ENCODE measurements at places on chromosomes 12 and 14.

GRCh38 chr14:81200054-81200453 lies 20.7 kb downstream of the GTF2A1 start:
- DNase-seq, result no peak

DNA sequence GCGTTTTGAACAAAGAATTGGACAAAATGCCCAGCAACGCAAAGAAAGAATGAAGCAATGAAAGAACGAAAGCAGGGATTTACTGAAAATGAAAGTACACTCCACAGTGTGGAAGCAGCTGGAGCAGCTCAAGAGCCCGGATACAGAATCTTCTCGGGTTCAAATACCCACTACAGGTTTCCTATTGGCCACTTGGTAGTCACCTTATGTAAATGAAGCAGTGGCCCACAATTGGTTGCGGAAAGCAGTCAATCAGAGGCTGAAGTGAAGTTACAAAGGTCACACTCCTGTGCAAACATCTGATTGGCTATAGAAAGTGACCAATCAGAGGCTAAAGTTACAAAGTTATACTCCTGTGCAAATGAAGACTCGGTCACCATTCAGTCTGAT lies 15.0 kb upstream of the PPP1R13B start:
- DNase-seq, result no peak

DNA sequence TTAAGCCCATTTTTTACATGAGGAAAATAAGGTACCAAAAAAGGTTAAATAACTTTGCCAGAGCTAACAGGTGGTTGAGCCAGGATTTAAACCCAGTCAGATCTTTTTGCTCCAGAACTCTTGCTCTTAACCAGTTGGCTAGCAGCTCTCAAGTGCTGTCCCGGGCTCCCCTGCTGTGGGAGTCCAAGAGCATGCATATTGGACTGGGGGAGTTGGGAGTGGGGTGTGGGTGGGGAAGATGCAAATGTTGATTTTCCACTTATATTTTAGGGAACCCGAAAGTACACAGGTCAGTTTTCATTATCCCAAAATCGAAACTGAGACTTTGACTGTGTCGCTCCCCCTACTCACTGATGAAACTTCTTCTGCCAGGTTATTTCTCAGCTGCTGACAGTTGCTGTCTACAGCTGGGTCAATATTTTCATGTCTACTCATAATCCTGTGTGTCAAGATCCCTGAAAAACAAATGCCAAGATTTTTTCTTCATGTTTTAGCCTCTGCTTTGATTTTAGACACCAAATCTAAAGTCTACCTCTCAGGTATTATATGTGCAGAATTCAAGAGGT lies 172.3 kb upstream of the TMPO start:
- DNase-seq, result no peak

GRCh38 chr14:44989497-44990440 lies 27.8 kb downstream of the TOGARAM1 start:
- peak; percentile 13 for DNase-seq

DNA sequence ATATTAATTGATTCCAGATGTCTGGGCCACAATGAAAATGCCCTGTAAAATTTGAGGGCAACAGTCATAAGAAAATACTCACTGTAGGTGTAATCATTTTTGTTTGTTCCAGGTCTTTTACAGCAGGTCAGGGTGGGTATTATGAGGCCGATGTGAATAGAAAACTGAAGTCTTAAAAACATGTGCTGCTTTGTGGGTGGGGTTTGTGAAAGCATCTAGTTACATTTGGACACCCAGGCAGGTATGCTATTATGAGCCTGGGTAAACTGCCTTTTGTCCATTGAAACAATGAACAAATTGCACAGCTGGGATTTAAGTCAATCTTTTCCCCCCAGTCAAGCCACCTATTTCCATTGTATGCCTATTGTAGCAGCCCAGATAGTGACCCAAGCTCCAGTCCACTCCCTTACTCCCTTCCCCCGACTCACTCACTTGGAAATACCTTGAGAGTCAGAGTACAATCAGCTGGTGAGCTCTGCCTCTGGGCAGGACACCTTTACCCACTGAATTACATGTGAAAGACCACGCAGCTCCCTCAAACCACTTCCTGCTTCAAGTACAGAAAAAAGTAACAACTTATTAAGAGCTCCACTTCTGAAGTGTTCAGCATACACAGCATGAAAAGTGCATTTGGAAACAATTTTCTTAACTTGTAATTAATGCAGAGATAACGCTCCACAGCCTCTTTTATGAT lies 1.8 kb downstream of the IGF1 start:
- DNase-seq, result no peak

GRCh38 chr12:93415723-93416464 lies 25.9 kb downstream of the UBE2N start:
- no peak for DNase-seq

GRCh38 chr14:61524211-61524806 lies 171.0 kb upstream of the HIF1A start:
- DNase-seq, result no peak

GRCh38 chr14:34872822-34873588 lies 2.2 kb downstream of the BAZ1A start:
- DNase-seq, result no peak

DNA sequence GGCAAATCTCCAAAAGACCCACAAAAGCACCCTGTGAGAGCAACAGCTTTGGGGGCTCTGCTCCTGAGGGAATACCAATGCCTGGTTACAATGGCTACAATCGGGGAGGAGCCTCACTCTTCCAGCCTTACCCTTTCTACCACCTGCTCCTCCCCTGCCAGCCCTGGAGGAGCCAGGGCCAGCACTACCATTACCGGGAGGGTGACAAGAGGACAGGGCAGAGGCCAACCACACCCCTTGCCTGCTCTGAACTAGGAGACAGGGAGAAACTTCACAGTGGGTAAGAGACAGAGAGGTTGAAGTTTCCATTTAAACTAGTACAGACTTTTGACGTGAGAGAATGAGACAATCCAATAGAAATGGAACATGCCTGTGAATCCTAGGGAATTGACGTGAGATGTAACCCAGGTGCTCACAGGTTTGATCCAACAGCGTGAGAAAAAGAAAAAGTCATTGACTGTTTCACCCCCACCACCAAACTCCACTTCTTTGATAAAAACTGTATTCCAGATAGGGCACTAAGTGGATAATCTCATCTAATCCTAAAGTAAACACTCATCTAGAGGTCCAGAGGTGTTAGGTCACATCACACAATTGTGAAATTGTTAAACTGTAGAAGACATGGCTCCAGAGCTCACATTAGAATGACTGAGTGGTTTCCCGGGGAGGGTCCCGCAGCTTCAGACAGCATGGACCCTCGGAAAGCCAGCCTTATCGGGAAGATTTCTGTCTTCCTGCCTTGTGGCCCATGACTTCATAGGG lies 8.4 kb upstream of the TC2N start:
- DNase-seq, result no peak

DNA sequence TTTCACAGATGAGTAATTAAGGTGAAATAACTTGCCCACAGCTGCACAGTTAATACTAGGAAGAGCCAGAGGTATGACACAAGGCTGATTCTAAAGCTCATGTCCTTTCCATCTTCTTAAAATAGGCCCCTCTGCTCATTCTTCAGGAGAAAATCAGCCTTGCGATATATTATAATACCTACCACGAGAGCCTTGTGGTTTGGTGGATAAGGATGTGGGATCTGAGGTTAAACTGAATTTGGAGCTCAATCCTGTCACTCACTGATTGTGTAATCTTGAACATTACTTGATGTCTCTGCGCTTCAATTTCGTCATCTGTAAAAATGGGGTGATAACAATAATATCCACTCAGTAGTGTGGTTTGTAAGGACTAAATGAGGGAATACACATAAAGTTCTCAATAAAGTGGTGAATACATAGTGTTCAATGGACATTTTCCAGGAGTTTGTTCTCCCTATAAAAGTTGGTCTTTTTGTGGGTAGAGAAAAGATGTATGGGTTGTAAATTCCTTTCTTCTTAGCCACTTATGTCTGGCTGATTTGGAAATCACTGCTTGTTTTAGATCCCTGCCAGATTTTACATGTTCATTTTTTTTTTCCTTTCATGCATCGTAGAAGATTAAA lies 25.1 kb upstream of the ATP2B1 start:
- DNase-seq, result peak; percentile 97

DNA sequence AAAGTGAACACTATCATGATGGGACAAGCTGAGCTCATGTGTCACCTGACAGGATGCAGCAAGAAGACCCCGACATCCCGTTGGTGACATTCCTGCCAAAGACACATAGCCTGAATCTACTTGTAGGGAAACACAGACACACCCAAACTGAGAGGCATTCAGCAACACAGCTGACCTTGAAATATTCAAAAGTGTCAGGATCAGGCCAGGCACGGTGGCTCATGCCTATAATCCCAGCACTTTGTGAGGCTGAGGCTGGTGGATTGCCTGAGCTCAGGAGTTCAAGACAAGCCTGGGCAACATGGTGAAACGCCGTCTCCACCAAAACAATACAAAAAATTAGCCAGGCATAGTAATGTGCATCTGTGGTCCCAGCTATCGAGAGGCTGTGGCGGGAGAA lies 232.0 kb upstream of the PLXNC1 start:
- no peak for DNase-seq

- no peak for DNase-seq
Observed at GRCh38 chr12:105085501-105085900, 1.2 kb upstream of the ALDH1L2 start.

DNA sequence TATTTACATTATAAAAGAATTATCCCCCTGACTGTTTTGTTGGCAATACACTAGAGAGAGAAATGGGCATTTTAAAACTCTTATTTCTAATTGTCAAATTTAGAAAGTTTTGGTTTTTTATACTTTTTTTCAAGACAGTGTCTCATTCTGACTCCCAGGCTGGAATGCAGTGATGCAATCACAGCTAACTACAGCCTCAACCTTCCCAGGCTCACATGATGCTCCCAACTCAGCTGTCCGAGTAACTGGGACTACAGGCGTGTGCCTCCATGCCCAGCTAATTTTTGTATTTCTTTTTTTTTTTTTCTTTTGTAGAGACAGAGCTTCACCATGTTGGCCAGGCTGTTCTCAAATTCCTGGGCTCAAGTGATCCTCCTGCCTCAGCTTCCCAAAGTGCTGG lies 8.3 kb upstream of the OR11H6 start:
- no peak for DNase-seq

DNA sequence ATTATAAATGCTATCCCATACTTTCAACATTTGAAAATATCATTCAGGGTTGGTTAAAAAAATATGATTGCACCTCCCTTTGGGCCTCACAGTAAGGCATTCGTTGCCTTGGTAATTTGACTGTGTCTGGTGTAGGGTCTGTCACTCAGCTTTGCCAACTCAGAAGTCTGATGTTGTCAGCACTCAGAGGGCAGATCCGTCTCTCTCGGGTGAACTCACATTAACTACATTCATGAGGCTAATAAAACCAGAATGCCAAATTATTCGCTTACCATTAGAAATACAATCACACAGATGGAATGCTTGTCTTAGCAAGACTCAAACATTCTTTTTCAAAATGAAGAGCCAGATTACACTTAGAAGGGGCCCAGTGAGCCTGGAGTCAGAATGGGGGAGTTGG lies 53.0 kb downstream of the NPAS3 start:
- DNase-seq, result no peak

DNA sequence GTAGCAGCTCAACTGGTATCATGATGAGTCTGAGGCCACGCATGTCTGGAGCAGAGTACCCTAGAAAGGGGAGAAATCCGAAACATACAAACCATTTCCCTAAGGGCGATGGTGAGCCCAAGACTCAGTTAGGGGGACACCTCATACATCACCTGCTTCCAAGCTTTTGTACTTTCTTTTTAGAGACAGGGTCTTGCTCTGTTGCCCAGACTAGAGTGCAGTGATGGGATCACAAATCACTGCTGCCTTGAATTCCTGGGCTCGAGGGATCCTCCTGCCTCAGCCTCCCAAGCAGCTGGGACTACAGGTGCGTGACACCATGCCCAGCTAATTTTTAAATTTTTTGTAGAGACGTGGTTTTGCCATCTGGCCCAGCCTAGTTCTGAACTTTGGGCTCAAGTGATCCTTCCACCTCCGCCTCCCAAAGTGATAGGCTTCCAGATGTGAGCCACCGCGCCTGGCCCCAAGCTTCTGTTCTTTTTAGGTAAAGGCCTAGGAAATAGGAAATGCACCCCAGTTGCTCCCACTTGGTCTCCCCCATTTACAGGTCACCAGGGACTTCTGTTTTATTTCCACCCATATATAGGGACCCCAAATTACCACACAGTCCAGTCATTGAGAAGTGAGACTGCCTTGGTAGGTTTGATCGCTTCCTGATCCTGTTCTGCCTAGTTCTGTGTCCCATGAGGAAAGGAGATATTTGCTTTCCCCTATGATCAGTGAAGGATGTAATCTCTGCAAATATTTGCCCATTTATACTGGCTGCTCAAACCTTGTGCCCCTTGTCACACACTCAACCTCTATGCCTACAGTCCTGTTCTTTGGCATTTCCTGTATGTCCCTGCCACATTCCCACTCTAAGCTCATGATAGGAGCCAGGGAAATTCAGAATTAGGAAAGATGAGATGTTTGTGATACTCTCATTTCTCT lies at the start of gene APOF:
APOF (minus strand) TSS at position 728 of the 930 bp plus-strand sequence; CDS start at position 616, 112 bp downstream.
- DNase-seq, result no peak

- DNase-seq, result peak; percentile 94
Observed at GRCh38 chr12:65123435-65124063, 2.4 kb upstream of the WIF1 start.

DNA sequence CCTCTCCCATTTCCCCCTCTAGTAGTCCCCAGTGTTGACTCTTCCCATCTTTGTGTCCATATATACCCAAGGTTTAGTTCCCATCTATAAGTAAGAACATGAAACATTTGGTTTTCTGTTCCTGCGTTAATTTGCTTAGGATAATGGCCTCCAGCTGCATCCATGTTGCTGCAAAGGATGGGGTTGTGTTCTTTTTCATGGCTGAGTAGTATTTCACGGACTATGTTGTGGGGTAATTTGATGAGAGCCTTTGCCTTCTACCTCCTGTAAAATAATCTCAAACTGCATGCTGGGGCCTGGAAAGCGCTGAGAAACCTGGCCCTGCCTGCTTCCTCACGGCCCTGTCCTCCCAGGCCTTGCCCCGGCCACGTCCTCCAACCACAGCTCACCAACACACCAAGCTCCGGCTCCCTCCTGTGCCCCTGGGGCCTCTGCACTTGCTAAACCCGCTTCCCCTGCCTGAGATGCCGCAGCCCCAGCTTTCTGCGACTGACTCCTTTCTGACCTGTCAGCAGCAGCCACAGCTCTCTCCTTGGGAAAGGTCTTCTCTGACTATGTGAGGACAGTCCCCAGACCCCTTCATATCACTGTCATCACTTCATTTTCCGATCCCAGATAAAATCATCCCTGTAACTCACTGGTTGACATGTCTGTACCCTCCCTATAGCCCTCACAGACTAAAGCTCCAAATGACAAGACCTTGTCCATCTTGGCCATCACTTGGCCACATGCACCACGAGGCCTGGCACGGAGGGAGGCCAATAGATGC lies 19.8 kb downstream of the ITPK1 start:
- no peak for DNase-seq

GRCh38 chr14:104698688-104699425 lies 9.4 kb downstream of the INF2 start:
- no peak for DNase-seq

- no peak for DNase-seq
Observed at GRCh38 chr12:92138626-92139025, 7.0 kb downstream of the BTG1 start.

GRCh38 chr12:75658286-75658685 lies 146.9 kb upstream of the KRR1 start:
- no peak for DNase-seq

GRCh38 chr14:61266891-61267740 lies 14.0 kb downstream of the TMEM30B start:
- no peak for DNase-seq

- DNase-seq, result no peak
Observed at GRCh38 chr14:62280366-62280765, 518.1 kb downstream of the SNAPC1 start.

GRCh38 chr12:61894168-61894567 lies 366.0 kb upstream of the USP15 start:
- no peak for DNase-seq

GRCh38 chr12:76032043-76032981 lies 736 bp upstream of the PHLDA1 start:
- DNase-seq, result peak; percentile 47

All from AML-193 (cell line).